Chondrocyte (in vitro differentiated cells): ENCODE measurements at places on chromosomes 6 and 20. TPM values are rescaled to one million over a fixed set of nuclear protein-coding genes. Genes with fewer than 3 reads are reported as not detected.
A peak's percentile ranks its signal among the peaks of the same experiment; 100 is the strongest.

DNA sequence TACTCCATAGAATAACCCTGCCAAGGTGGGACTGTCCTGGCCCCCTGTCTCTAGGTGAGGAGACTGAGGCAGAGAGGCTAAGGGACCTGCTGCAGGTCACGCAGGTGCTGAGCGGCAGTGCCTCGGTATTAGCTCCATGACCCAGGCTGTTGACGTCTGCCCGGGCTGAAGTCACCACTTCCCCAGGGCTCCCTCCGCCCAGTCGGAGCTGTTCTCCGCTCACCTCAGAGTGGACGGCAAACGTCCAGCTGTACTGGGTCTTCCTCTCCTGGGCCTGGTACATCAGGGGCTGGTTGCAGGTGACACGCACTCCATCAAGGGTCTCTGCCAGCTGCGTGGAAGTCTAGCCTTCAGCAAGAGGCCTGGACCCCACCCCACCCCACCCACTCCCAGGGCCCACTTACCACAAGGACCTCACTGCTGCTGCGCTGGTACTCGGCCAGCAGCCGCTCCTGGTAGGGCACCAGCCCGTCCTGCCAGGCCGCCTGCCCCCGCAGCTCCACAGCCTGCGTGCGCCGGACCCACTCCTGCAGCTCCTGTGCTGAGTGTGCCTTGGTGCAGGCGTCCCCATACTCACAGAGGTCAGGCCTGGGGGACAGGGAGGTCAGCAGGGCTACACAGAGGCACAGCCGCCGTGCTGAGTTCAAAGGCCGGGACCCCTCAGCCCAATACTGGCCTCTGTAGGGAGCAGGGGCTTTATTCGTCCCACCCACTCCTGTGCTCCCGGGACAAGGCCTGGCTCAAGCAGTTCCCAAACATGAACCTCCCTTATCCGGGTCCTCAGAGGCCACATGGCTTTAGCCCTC, 3.6 kb downstream of the HELZ2 start:
- H3K27me3 ChIP-seq, result no peaks in the 10 kb centered on the region
- no peak overlapping the region for H3K4me3 ChIP-seq
- DNase-seq, result no peak

The JAG1 gene
- 161 to 510 TPM (median 505 TPM) in 3 replicates for total RNA-seq

The ASIP gene
- not detected in 3 replicates for total RNA-seq

- H3K4me1 ChIP-seq, result peaks cover 18% of the 10 kb centered on the region
- peaks cover 2% of the 10 kb centered on the region for H3K27me3 ChIP-seq
- peak overlapping the region; percentile 32 for H3K27ac ChIP-seq
Measured at GRCh38 chr20:4512891-4513550, 208.7 kb upstream of the PRND start.

GRCh38 chr6:134420614-134421181, 102.8 kb upstream of the SGK1 start:
- peak overlapping the region; percentile 85 for H3K27ac ChIP-seq
- H3K27me3 ChIP-seq, result no peaks in the 10 kb centered on the region
- DNase-seq, result no peak
- H3K4me1 ChIP-seq, result peaks cover 47% of the 10 kb centered on the region
- no peak overlapping the region for H3K4me3 ChIP-seq

GRCh38 chr20:62637110-62637509, 5.2 kb upstream of the SLCO4A1 start:
- H3K36me3 ChIP-seq, result no peaks in the 10 kb centered on the region
- H3K27ac ChIP-seq, result no peak overlapping the region

DNA sequence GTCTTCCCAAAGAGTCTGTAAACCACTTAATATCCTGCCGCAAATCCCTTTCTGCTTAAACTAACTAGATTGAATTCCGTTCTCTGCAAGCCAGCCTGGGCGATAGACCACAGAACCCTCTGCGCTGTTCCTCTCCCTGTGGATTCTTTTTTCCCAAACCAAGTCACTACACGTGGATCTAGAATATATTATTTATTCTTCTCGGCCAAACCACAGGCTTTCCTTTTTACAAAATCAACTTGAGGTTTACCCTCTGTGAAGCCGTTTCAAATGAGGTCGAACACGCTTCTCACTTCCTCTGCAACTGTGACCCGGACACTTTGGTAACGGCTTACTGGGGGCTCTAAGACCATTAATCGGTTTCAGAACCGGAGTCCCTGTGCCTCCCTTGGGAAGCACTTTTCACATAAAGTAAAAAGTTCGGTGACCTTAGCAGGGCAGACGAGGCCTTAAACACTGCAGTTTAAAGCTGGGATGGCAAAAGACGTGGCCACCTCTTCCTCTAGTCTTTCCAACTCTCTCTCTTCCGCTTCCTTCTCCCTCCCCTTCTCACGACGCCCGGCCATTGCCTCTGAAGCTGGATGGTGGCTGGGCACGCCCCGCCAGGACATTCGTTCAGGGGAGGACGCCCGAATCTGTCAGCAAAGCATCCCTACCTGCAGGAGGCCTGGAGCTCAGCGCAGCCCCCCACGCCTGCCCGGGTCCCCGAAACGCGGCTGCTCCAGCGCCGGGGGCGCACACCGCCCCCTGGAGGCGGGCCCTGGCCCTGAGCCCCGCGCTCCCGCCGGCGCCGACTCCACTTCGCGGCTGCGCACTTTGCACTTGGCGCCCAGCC, 55.0 kb upstream of the FOXC1 start:
- no peaks in the 10 kb centered on the region for H3K4me1 ChIP-seq
- H3K4me3 ChIP-seq, result no peak overlapping the region
- DNase-seq, result no peak
- no peaks in the 10 kb centered on the region for H3K27me3 ChIP-seq
- H3K27ac ChIP-seq, result no peak overlapping the region

DNA sequence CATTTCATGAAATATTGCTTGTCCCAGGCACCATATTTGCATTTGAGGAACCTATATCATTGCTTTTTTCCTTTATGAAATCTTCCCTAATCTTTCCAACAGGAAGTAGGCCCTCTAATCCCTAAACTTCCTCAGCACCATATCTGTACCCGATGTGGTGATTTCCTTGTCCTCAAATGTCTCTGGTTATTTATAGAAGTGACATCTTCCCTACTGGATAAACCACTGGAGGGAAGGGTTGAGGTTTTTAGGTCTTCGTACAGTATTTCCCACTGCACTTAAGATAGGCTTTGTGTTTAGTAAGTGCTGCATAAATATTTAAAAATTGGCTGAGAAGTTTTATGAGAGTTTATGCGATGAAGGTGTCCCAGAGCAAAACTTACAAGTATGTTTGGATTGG, 54.9 kb upstream of the TMEM170B start:
- H3K4me1 ChIP-seq, result no peaks in the 10 kb centered on the region
- H3K27ac ChIP-seq, result no peak overlapping the region
- no peak for DNase-seq

The NKX2-2 gene
- not detected in 3 replicates for total RNA-seq

DNA sequence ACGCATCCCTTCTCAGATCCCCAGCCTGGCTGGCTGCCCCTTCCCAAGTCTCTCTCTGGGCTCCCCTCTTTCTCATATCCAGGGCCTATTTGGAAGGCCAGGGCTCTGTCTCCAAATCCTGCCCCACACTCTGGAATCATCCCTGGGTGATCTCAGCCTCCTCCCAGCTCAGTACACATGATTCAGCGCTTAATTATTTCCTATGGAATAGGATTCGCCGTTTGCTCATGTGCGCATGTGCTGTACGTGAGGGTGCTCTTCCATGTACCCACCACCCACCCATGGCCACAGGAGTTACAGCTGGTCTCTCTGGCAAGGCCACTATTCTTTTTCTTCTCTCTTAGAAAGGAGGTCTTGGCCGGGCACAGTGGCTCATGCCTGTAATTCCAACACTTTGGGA, 81.7 kb upstream of the FOXP4 start:
- DNase-seq, result no peak
- no peaks in the 10 kb centered on the region for H3K36me3 ChIP-seq
- no peak overlapping the region for H3K27ac ChIP-seq
- H3K4me3 ChIP-seq, result no peak overlapping the region
- H3K4me1 ChIP-seq, result peaks cover 3% of the 10 kb centered on the region

- no peak for DNase-seq
- no peaks in the 10 kb centered on the region for H3K27me3 ChIP-seq
- H3K36me3 ChIP-seq, result no peaks in the 10 kb centered on the region
Measured at GRCh38 chr6:116206231-116206903, 47.5 kb downstream of the TSPYL4 start.

DNA sequence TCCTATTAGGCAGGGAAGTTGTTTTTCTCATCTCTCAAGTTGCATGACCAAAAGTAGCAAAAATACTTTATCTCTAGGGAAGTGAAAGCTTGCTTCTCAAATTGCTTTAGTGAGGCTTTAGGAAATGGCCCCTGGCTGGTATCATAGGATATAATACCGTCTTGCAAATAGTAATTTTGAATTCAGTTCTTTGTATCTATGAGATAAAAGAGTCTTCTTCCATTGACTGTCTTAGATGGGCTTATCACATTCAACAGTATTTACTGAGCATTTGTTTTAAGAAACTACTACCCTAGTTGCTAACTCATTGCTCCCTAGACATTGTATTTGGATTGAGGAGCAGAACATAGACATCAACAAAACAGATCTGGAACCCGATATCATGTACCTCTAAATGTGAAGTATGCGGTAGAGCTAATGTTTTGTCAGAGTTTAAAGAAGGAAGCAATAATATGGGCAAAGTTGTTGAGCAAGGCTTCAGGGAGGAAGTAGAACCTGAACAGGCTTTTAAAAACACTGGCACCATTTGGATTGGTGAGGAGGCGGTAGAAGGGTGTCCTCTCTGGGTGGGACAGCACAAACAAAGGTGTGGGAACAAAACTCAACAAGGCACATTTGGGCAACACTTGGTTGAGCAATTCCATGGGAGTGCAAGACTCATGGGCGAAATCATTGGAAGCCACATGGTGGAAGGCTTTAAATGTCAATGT, 101.5 kb downstream of the SGK1 start:
- H3K27me3 ChIP-seq, result no peaks in the 10 kb centered on the region
- no peak overlapping the region for H3K4me3 ChIP-seq
- H3K27ac ChIP-seq, result no peak overlapping the region
- DNase-seq, result no peak

- no peak overlapping the region for H3K4me3 ChIP-seq
- peaks cover 4% of the 10 kb centered on the region for H3K36me3 ChIP-seq
- H3K27ac ChIP-seq, result no peak overlapping the region
- no peak for DNase-seq
Measured at GRCh38 chr20:2219481-2220006, 76.3 kb upstream of the TGM3 start.

GRCh38 chr20:41691443-41691842, 73.3 kb upstream of the CHD6 start:
- peaks cover 9% of the 10 kb centered on the region for H3K4me1 ChIP-seq
- no peaks in the 10 kb centered on the region for H3K36me3 ChIP-seq
- peaks cover 18% of the 10 kb centered on the region for H3K27me3 ChIP-seq
- H3K27ac ChIP-seq, result no peak overlapping the region
- DNase-seq, result no peak

DNA sequence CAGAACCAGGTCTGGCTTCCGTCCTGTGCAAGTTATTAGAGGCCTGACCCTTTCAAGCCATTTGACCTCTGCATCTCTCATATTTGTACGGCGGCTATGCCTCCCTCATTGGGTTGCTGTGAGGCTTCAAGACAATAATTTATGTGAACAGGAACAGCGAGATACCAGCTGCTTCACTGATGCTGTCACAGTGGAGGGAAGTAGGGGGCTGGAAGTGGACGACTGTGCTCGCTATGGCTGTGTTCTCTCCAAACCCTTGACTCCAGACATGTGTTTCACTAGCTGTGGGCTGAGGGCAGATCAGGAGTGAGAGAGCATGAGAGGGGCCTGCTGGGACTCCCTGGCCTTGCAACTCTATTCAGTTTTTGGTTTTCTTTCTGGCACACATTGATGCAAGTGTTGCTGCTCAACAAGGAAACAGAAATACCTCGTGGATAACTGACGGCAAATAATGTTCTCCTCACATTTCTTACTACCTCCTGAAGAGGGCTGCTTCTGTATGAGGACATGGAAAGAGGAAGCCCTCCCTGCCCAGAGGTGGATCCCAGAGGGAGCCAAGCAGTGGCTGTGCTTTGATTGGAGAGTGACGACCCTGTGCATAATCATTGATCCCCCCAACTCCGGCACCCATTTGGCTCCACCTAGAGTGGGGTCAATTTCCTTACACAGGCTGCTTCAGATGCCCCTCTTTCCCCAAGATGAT, 34.7 kb upstream of the SCP2D1 start:
- H3K27me3 ChIP-seq, result peaks cover 5% of the 10 kb centered on the region
- no peaks in the 10 kb centered on the region for H3K36me3 ChIP-seq
- no peaks in the 10 kb centered on the region for H3K4me1 ChIP-seq
- DNase-seq, result no peak
- no peak overlapping the region for H3K27ac ChIP-seq

DNA sequence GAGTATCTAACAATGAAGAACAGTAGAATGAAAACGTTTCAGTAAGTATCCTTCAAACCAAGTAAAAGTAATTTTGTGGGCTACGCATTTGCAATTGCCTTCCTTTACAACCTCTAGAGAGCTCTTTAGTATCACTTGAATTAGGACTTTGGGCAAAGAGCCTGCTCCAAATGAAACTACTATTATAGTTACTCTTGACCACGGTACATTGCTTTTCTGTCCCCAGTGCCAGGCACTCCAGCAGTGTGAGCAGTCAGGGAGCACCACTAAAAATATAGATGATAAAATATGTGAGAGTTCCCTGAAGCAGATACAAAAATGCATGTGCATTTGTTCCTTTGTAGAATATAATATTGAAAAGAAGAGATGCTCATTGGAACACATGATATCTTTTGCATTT, 450.1 kb upstream of the MANEA start:
- H3K27ac ChIP-seq, result no peak overlapping the region
- peaks cover 6% of the 10 kb centered on the region for H3K27me3 ChIP-seq
- no peak for DNase-seq
- H3K4me3 ChIP-seq, result no peak overlapping the region
- no peaks in the 10 kb centered on the region for H3K4me1 ChIP-seq

DNA sequence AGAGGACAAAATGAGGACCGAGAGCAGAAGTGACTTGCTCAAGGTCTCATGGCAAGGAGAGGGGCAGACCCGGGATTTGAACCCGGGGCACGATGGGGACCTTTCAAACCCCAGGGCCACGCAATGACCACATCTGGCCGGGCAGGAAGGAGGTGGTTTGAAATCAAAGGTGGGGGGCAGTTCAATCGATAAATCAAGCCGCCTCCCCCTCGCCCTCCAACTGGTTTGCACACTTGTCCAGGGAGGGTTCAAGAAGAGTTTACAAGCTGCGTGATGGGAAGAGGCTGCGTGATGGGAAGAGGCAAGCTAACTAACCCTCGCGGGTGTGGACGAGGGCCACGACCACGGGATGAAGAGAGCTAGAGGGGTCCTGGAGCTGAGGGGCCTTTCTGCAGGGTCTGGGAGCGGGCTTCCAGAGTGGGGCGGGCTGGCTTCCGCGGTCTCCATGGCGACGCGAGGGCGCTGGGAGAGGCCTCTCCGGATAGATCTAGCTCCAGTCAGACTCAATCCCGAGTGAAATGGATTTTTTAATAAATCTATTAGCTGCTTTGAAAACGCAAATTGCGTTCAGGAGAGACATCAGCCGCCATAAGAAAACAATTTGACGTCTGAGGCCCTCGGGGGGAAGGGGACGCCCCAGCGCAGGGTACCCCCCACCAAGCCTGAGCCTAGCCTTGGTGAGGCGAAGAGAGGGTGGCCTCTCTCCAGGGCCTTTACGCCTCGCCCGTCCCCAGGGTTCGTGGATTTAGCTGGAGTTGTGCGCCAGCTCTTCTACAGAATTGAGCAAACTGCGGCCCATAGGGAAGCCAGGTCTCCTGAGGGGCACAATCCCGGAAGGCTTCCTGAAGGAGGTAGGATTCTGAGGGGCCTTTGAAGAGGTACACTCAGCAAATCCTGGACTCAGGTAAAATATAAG, 143.9 kb downstream of the GRM4 start:
- H3K27me3 ChIP-seq, result peaks cover 22% of the 10 kb centered on the region
- DNase-seq, result peak; percentile 50
- peaks cover 5% of the 10 kb centered on the region for H3K36me3 ChIP-seq
- no peak overlapping the region for H3K4me3 ChIP-seq
- H3K4me1 ChIP-seq, result no peaks in the 10 kb centered on the region
- no peak overlapping the region for H3K27ac ChIP-seq
